NCI-H524 (cell line): ENCODE measurements at places on chromosomes 7 and 10.

DNA sequence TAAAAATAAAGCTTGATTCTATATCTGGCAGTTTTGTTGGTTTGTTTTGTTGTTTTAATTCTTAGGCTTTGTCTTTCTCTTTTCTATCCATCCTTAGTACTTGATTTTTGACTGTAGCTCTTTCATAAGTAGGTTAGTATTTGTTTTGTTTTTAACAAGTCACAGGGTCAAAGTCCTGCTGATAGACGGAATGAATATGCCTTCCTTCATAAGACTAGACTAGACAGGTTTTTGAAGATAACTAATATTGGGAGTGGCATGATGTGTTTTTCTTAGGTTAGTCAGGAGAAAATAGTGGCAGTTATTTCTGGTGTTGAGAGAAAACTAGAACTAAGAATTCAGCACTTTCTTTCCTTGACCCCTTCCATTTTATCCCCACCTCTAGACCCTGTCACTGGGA, 50.4 kb downstream of the CASD1 start:
- no peak for DNase-seq

DNA sequence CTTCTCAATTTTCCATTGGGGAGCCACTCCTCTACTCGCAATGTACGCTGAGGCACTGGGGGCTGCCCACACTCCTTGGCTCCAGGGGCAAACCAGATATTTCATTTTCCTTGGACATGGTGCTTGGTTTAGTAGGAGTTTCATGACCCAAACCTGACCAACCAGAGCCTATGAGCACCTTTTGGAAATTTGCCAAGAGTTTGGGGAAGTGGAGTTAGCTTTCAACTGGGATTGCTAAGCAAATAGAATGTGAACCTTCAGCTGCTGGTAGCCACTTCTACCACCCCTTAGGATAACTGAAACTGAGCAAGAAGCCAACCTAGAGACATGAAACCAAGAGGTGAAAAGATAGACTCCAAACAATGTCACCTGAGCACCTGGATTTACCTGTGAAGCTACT, 74.9 kb upstream of the COL13A1 start:
- DNase-seq: no peak

DNA sequence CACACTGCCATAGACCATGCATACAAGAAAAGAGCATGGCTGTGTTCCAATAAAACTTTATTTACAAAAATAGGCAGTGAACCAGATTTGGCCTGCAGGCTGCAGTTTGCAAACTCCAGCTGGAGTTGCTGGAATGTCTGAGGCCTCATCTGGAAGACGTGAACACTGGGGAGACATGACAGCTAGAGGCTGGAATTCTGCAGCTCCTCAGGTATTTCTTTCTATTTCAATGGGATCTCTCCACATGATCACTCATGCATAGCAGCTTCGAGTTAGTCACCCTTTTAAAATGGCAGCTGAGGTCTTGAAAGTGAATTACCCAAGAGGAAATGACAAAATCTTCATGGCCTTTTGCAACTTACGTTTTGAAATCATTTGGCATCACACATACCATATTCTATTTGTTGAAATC, 52.6 kb upstream of the BET1 start:
- DNase-seq: no peak

DNA sequence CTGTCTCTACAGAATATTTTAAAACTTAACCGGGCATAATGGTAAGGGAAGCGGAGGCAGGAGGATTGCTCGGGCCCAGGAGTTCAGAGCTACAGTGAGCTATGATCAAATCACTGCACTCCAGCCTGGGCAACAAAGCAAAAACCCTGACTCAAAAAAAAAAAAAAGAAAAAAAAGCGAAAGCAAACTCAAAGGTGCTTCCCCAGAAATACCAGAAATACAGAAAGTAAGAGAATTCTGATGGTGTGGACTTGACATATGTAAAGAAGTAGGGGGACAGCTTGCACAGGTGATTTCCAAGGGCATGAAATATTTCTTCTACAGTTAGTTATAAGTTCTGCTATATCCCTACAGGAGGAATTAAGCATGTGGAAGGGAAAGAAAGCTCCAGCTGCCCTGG, 69.7 kb upstream of the APBB1IP start:
- no peak for DNase-seq
